ENCODE measurements at places on chromosomes 6 and 20. TPM values are rescaled to one million over a fixed set of nuclear protein-coding genes. Genes with fewer than 3 reads are reported as not detected.

- no peak for DNase-seq
These were observed 1.2 kb upstream of the CTNNBL1 start for GRCh38 chr20:37692459-37693166.

- no peak for DNase-seq
These were observed 8.0 kb downstream of the MYLIP start for GRCh38 chr6:16136621-16137450.

- DNase-seq, result no peak
These were observed 5.0 kb downstream of the MANBAL start for GRCh38 chr20:37294262-37294981.

DNA sequence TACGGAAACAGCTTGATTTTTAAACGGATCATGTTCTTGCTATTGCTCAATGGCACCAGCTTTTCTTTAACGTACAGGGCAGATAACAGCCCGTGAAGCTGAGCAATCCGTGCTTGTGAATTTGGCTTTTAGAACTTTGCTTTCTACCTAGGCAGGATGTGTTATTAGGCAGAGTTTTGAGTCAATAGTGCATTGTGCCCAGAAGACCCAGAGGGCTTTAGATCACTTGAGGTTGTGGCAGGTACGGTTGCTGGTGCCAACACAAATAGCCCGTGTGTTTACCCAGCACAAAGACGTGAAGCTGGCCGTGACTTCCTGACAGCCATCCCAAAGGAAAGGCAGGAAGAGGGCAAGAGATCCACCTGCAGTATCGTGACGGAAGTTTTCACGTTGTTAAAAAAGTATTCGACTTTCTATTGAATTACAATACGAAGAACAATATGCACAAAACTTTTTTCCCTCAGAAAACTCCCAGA lies 117.4 kb upstream of the FRMD1 start:
- no peak for DNase-seq

Gene C20orf202
- 2.9 TPM for total RNA-seq

- no peak for DNase-seq
These were observed 51.6 kb upstream of the FAM184A start for GRCh38 chr6:119129968-119130484.
